NCI-H1048 (cell line): ENCODE measurements at places on chromosomes 1 and 21.

DNA sequence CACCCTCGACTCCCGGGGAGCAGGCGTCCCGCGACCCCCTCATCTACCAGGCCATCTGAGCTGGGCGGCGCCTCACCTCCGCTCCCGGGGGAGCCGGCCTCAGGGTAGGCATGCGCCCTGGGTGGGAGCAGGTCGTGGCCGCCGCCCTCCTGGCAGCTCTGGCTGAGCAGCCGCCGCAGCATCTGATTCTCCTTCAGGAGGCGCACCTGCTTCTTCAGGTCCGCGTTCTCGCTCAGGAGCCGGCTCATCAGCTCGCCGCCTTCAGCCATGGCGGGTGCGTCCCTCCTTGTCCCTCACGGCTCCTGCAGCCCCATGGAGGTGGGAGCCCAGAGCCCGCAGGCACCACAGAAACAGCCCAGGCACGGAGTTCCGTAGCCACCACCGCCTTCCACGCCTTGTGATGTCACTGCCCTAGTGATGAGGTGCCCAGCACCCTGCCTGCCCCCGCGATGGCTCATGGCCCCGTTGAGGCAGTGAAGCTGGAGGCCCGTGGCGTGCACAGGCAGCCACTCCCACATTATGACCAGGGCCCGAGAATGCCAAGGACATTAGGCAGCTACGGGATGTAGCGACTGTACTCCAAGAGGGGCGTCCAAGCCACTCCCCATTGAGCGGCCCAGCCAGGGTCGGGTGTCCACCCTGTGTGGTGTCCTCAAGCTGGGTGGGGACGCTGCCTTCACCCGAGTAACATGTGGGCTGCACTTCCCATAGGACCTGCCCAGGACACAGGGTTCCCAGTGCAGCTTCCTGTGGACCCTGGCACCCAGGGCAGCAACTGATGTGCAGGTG, 1.5 kb downstream of the SPATC1L start:
- no peak for DNase-seq

- no peak for DNase-seq
Measured at GRCh38 chr1:26740023-26740634, 44.3 kb downstream of the ARID1A start.

DNA sequence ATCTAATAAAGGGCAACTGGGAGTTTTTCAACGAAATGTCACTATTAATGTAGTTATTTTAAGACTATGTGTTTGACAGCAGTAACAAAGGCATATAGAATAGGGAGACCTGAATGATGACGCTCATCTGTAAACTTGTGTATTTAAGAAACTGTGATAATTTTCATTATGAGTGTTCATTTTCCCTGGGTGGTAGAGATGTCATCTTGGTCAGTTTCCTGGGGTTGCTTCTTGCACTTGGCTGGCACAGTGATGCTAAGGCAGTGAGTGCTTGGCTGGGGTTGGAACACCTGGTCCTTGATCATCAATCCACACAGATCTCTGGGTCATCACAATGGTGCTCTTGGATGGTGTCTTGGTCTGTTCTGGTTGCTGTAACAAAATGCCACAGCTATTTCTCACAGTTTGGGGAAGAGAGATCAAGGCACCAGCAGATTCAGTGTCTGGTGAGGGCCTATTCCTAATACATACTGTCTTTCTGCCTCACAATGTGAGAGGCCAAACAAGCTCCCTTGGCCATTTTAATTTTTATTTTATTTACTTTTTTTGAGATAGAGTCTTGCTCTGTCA, 7.9 kb upstream of the SMYD2 start:
- DNase-seq: no peak

- no peak for DNase-seq
Measured at GRCh38 chr21:14046401-14046800, 164.4 kb downstream of the LIPI start.

GRCh38 chr1:19083081-19083480, 126.6 kb upstream of the IFFO2 start:
- no peak for DNase-seq

DNA sequence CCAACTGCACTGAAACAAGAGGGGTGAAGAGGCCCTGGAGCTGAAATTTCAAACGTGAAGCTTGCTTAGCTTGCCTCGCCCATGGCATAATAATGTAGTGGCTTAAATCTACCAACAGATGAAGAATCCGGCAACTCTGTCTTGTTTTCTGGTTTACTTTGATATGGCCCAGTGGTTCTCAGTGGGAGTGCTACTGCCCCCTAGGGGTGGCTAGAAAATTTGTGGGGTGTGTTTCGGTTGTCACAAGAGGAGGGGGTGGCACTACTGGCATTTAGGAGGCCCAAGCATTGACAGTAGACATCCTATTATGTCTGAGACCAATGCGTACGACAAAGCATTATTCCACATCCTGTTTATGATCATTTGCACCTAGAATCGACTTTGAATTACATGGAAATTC, 51.9 kb upstream of the C8B start:
- DNase-seq: no peak

DNA sequence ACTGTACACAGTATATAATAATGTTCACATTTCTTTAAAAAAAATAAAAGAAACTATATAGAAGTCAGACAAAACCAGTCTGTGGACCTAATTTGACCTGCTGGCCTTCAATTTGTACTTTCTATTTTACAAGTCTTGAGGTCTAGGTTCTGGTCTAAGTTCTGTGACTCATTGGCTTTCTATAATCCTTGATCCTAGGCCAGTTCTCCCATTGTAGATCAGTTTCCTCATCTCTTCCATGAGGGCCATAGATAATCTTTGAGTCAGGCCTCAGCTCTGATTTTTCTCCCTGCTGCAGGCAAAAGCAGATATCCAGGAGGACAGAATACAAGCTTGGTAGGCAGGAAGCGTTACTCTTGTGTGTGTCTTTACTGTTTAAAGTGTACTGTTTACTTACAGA, 603.7 kb upstream of the CAMK1G start:
- no peak for DNase-seq

GRCh38 chr1:101667761-101668160, 329.0 kb downstream of the OLFM3 start:
- no peak for DNase-seq

GRCh38 chr1:205769641-205770365, 5.5 kb downstream of the RAB29 start:
- DNase-seq: no peak

- no peak for DNase-seq
Measured at GRCh38 chr1:913491-914130, 10.1 kb upstream of the SAMD11 start.

- no peak for DNase-seq
Measured at GRCh38 chr1:88118176-88118845, 565.8 kb upstream of the PKN2 start.

DNA sequence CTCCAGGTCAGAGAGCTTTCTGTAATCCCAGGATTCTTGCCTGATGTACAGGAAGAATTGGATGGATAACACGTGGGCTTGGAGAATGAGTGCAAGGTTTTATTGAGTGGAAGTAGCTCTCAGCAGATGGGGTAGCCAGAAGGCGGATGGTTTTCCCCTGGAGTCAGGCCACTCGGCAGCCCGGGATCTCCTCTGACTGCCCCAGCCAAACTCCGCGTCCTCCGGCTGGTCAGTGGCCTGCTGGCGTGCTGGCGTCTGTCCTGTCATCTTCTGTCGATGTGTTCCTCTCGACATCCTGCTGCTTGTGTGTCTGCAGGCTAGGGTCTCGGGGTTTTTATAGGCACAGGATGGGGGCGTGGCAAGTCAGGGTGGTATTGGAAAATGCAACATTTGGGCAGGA, 27.4 kb upstream of the GJA9 start:
- DNase-seq: no peak

DNA sequence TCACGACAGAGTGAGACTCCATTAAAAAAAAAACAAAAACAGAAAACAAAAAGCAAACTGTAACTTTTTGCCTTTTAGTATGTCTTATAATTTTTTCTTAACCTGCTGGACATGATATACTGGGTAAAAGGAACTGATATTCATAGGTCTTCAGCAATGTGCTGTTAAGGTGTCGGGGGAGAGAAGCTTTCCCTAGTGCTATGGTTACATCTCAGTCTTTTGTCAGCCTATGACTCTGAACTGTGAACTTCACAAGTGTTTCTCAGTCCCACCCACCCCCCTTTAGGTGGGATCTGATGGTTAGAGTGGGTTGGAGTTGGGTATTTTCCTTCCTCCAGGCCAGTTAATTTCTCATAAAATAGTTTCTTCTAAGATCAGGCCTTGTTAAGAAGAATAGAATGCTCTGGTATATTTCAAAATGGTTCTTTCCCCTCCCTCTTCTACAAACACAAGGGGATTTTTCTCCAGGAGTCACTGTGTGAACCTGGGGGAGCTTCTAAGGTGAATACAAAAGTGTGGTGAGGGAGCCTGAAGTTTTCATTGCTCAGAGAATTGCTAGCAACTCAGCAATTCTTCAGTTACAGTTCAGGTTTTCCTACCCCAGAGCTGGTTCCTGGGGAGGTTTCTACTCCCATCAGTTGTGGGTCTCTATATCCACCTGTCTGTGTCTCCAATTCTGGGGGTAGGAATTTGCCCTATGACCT, 16.1 kb upstream of the EDARADD start:
- no peak for DNase-seq

DNA sequence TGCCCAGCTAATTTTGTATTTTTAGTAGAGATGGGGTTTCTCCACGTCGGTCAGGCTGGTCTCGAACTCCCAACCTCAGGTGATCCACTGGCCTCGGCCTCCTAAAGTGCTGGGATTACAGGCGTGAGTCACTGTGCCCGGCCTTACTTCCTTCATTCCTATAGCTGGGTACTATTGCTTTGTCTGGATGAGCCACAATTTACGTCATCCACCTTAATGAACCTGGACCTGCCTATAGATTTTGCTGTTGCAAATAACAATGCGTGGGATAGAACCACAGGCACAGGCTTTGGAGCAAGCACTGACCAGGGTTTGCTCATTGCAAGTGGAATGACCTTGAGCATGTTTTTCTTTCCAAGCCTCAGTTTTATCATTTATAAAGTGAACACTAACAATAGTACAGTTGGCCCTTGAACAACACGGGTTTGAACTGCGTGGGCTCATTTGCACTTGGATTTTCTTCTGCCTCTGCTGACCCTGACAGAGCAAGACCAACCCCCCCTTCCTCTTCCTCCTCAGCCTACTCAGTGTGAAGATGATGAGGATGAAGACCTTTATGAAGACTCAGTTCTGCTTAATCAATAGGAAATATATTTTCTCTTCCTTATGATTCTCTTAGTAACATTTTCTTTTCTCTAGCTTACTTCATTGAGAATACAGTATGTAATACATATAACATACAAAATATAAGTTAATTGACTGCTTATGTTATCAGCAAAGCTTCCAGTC, 33.3 kb upstream of the BECN2 start:
- no peak for DNase-seq

DNA sequence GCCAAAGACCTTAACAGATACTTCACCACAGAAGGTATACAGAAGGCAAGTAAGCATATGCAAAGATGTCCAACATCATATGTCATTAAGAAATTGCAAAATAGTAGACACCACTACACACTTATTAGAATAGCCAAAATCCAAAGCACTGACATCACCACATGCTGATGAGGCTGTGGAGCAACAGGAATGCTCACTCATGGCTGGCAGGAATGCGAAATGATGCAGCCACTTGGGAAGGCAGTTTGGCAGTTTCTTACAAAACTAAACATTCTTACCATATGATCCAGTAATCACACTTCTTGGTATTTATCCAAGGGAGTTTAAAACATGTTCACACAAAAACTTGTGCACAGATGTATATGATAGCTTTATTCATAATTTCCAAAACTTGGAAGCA, 261.2 kb upstream of the AJAP1 start:
- no peak for DNase-seq

DNA sequence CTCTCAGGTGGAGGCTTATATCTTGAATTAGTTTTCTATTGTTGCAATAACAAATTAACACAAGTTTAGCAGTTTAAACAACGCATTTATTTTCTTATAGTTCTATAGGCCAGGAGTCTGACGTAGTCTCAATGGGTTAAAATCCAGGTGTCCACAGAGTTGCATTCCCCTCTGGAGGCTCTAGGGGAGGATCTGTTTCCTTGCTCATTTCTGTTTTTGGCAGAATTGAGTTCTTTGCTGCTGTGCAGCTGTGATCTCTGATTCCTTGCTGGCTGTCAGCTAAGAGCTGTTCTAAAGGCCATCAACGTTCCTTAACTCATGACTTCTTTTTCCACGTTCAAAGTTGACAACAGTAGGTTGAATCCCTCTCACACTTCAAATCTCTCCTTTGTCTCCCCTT, 31.8 kb downstream of the S100A10 start:
- no peak for DNase-seq

DNA sequence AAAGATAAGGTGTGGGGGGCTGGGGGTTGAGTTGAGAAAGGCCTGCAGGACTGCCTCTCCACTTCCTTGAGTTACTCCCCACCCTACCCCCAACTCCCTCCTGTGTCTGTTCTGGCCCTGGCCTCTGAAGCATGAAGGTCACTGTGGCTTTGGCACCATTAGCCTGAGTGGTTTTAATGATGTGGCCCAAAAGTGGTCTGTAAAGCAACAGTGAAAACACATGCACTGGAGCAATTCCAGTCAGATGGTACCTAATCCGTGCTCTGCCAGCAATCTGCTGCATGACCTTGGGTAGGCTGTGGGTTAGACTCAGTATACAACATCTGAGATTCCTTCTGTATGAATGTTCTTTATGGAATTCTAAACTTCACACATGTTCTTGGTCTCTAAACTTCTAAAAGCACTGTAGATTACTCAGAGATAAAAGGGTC, 86.5 kb upstream of the ATP1A1 start:
- no peak for DNase-seq

DNA sequence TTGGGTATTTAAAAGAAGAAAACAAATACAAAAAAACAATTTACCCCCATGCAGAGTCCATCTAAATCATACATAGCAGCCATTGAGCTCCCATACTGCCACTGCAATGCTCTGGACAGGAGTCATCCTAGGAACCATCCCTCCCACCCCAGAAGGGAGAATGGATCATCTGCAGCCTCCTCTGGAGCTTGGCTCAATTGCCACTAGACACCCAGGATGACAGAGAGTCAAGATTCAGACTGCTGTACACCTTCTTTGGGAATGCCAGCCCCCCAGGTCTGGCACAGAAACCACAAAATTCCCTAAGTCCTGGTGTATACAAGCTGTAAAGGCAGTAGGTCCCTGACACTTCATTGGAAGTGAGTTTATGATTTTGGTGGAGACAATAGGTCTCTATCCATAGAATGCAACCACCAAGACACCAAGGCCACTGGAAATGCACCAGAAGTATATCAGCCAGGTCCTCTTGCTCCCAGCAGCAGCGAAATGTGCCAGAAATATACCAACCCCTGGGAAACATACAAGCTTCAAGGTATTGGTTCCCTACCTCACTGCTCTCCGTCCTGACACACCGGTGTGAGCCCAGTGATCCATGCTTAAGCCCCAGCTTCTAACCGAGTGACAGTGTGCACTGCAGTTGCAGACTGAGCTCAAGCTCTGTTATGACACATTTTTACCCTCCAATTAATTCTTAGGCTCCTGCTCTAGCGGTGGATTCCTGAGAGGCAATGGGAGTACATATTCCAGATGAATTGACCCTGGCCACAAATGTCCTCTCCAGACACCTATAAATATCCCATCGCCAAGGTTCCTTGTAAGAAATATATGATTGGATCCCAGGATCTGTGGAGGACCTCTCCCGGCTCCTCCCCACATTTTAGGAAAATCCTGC, 4.4 kb downstream of the TAL1 start:
- DNase-seq: no peak
